Ureter (tissue), 1 donor: ENCODE measurements at places on chromosomes 2 and 18. TPM values are rescaled to one million over a fixed set of nuclear protein-coding genes. Genes with fewer than 3 reads are reported as not detected.

DNA sequence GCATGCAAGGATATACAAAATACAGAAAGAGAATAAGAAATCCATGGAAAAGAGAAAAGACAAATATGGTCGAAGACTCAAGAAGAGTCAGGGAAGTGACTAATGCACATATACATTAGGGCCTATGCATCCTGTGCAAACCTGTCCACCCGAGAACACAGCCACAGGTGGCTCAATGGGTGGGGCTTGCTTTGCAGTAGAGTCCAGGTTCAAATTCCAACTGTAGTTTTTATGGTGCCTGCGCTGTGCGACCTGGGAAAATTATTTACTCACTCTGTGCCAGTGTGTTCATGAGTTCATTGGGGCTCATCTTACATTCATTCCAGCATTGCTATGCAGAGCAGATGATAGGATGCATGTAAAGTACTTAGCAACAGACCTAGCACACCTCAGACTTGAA lies 244.7 kb downstream of the CTNNA2 start:
- DNase-seq, result no peak

GRCh38 chr2:160606341-160606740 lies 112.7 kb upstream of the RBMS1 start:
- no peak for DNase-seq

DNA sequence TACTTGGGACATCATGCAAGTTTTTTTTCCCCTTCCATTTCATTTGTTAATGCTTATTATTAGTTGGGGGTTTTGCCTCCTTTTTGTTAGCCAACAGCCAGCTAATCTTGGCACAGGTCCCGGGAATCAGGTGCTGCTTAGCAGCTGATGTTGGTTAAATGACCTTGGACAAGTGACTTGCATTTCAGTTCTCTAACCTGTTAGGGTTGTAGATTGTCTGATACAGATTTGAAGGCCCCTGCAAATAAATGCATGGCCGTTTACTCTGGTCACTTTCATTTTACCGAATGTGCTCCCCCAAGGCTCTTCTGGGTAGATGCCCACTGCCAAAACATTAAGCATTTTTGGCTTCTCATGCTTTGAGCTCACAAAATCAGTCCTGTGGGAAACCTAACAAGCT lies 120.9 kb downstream of the SPTBN1 start:
- DNase-seq, result no peak

The ANKRD62 gene
- total RNA-seq, result not detected
